GM18507 (cell line): ENCODE measurements at places on chromosomes 6 and 20.

DNA sequence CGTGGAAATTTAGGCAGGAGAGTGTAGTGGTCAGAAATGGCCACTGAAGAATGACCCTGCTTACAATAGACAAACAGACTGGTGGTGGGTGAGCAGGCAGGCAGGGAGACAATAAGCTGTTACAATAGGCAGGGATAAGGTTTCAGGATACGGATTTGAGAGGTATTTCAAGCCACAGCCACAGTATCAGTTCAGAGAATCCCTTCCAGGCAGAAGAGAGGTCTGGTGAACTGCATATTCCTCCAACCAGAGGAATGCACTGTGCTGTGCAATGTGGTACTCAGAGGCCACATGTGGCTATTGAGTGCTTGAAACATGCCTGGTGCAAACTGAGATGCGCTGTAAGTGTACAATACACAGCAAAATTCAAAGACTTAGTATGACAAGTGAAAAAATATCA is 20.6 kb downstream of the RMND1 start:
- DNase-seq = no peak

DNA sequence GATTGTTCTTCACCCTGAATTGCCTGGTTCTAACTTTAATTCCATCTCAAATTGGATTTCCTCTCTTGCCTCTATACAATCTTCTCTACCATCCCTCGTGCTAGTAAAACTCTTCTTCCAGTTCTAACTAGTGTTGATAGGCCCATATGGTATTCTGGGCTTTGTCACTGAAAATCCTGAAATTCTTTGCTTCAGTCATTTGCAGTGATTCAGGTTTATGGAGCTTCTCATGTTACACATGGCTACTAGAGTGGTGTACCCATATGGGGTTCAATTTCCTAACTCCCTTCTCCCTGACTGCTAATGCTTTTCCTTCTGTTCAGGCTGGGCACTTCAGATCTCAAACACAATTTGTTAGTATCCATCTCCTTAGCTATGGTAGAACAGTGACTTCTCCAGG is 956.6 kb downstream of the KIF16B start:
- DNase-seq = no peak

DNA sequence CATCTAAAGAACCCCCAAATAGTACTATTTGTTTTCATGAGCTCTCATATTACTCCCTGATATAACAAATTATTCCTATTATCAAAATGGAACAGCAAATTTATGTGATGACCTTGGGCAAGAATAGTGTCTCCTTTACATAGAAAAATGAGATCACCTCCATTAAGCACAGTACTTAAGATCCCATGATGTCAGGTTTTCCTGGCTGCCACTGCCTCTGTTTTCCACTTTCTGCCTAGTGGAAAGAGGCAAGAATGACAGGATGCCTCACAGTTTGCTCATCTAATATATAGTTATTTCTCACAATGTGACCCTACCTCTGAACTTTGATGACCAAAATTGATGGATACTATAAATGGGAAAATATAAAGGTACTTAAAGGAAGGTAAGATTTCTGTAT is 260.1 kb upstream of the SGK1 start:
- DNase-seq = no peak

GRCh38 chr6:91392951-91393350 is 806.1 kb upstream of the MAP3K7 start:
- DNase-seq = no peak

GRCh38 chr6:125154118-125154760 is 666 bp downstream of the TPD52L1 start:
- DNase-seq = no peak

DNA sequence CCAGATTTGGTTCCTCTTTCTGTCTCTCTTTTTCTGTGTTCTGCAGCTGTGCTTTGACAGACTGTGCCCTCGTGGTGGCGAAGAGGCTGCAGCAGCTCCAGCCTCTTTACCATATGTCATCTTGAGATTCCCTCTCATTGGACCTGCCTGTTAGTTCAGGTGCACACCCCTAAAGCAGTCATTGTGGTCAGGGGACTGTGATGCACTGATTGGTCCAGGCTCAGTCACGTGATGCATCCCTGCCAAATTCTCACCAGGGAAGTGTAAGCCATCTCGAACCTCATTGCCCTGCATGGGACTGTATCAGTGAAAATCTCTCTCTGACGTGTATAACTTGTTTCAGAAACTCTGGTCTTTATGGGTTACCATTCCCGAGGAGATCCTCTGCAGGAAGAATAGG is 160.3 kb downstream of the EYA2 start:
- no peak for DNase-seq

DNA sequence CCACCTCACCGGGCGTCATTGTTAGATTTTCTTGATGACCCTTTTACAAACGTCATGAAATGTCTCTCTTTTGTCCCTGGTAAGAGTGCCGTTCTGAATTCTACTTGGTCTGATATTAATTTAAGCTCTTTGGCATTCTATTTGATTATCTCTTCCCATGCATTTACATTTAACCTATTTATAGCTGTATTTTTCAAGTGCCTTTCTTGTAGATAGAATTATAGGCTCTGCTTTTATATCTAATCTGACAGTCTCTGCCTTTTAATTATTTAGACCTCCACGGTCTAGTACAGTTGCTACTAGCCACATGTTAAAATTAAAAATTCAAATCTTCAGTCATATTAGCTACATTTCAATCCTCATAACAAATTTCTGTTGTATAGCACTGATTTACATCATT is 12.6 kb downstream of the RAB22A start:
- no peak for DNase-seq

DNA sequence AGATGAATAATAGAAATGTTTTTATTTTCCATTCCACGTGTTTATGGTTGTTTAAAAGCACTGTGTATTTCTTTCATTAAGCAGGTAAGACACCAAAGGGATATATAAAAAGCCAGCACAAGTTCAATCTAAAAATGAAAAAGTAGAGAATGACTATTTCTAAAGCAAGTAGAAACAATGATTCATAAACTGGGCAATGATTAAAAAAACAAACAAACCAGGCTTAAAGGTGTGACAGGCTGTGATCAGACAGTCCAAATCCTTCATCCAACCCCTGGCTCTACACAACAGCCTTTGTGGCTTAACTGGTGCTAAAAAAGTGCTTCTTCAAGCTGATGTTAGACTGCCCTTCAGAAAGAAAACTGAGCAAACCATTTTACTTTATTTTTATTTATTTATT is 45.7 kb upstream of the TSHZ2 start:
- no peak for DNase-seq

- DNase-seq = no peak
Observed at GRCh38 chr6:34671367-34671766, 25.2 kb downstream of the ILRUN start.

GRCh38 chr6:8481727-8482126 is 46.4 kb upstream of the SLC35B3 start:
- DNase-seq = no peak
